ENCODE measurements at places on chromosomes 5 and 9.

DNA sequence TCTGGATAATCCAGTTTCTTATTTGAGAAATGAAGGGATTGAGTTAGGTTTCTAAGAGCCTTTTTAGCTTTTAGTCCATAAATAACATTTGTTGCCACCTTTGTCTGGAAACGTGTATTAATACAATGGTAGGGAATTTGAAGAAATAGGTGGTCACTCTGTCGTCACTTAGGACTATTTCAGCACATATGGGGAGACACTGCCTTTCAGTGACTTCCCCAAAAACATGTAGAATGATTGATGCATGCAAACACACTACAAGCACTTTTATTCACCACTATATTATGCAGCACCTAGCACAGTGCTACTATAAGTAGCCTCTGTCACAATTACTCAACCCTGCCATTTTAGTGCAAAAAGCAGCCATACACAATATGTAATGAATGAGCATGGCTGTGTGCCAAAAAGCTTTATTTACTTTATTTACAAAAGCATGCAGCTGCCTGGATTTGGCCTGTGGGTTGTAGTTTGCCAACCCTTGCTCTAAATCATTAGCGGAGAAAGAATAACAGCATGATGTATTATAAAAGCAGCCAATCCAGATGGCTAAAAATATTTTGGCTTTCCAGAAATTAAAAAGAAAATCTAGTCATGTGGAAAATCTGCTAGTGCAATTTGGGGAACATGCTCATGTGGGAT lies 154.2 kb upstream of the HMHB1 start:
- DNase-seq: no peak

DNA sequence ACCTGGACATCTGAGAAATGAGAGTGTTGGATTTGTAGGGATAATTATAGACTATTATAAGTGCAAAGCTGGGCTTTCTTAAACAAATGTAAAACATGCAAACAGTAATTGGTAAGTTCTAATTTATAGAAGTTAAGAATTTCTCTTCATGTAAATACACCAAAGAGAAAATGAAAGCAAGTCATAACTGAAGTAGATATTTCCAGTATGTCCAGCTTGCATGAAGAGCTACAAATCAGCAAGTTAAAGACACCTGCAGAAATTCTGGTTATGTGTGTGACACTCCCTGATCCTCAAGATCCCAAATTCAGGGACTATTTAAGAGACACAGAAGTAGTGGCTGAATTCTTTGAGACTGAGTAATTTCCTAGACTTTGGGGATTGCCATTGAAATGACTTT lies 308.9 kb downstream of the TLE4 start:
- no peak for DNase-seq

GRCh38 chr5:67588389-67588788 lies 391.8 kb upstream of the CD180 start:
- no peak for DNase-seq

DNA sequence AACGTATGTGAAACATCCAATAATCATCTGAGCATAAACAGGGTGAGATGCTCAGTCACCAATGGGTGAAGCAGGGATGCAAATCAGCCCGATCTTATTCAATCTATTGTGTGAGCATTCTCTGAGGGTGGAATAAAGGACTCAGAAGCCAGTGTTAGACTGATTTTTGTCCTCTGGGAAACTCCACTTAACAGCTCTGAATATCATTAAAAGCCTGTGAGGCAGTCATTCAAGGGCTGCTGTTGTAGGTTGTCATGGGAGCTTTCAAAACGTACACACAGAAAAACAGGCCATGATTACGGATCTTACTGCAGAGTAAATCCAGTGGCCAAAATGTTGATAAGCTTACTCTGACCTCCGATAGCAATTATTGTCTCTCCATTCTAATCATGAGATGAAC lies 266.5 kb upstream of the EFNA5 start:
- DNase-seq: no peak

DNA sequence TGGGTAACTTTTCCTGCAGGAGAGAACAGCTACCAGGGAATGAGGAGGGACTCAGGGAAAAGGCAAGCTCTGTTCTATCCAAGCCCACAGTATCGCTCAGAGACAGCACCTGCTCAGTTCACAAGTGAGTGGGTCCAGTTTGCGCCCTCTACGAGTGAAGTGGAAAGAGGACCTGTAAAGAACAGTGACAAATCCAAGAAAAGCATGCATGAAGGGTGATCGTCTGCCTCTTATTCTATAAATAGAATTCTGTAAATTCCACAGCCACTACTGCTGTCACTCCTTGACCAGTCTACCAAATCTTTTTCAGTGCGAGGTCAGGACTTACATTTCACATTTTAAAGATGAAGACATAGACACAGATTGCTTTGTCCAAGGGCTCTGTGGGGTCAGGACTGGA lies 117.5 kb downstream of the ENTREP1 start:
- DNase-seq: no peak

- no peak for DNase-seq
Measured at GRCh38 chr9:114003351-114003750, 74.7 kb downstream of the AMBP start.

DNA sequence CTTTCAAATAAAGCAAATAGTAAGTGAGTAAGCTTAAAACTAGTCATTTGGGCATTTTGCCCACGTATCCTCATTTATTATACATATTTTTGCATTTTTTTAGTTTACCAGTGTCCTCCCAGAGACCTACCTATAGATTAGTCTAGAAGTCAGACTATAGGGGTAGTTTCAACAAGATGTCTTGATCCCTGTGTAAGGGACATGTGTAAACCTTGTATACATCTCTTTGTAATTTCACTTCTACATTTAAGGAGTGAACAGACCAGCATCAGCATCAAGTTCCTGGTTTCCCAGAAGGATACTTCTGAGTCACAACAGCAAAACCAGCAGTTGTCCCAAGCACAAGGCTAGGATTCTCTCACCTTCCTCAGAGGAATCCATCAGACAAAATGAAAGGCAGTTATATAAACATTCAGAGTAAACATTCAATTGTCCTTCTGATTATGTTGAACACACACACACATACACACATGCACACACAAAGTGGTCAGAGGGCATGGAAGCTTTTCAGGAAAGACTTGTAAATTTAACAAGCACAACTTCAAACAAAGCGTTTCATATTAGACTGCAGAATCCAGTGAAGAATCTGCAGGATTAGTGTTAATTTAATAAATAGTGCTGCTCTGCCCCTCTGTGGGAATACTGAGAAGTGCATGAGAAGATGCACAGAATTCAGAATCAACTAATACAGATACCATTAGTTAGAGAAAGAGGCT lies 55.4 kb downstream of the HINT1 start:
- DNase-seq: no peak

DNA sequence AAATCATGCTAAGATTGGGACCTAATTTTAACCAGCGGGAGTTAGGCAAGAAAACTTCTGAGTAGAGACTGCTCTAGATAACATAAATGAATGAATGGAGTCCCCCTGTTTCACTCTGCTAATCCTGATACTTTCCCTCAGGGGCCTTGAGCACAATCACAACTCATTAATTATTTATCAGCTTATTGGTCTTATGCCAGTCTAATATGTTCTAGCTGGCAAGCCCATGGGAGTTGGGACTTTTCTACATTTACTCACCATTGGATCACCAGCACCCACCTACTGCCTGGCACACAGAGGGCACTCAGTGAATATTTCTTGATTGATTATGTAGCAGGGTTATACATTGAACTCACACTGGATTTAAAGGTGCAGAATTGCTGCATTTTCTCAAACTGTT lies 13.5 kb upstream of the TMED7 start:
- no peak for DNase-seq

- DNase-seq: no peak
Measured at GRCh38 chr5:149616727-149617285, 35.5 kb downstream of the ARHGEF37 start.

- no peak for DNase-seq
Measured at GRCh38 chr5:177508837-177509236, 789 bp downstream of the DOK3 start.

DNA sequence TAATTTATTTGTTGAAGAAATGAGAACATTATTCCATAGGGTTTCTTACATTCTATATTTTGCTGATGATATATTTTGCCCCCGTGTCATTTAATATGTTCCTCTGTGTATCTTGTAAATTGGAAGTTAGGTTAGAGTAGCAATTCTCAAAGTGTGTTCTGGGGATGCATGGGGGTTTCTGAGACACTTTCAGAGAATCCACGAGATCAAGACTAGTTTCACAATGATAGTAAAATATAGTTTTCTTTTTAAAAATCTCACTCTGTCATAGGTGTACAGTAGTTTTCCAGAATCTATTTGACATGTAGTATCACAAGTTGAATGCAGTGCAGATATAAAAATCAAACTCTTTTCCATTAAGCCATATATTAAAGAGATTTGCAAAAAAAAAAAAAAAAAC lies 488.6 kb upstream of the SGCD start:
- DNase-seq: no peak

GRCh38 chr5:106269252-106269843 lies 1401.4 kb downstream of the EFNA5 start:
- no peak for DNase-seq

DNA sequence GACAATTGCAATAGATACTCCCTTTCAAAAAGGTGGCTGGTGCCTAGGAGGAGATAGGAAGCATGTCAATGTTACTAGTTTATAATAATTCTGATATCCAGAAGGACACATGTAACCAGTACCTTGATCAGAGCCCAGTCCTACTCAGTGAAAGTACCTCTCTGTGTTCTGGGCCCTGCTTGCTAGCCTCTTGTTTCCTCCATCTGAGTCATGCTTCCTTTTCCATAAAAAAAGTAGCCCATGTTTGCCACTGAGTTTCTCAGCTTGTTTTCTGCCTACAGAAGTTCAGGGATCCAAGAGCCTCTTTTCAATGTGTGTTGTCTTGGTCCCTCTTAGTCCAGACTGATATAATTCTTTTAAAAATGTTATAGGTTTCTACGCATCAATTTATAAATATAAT lies 149.0 kb downstream of the SSBP2 start:
- DNase-seq: no peak

DNA sequence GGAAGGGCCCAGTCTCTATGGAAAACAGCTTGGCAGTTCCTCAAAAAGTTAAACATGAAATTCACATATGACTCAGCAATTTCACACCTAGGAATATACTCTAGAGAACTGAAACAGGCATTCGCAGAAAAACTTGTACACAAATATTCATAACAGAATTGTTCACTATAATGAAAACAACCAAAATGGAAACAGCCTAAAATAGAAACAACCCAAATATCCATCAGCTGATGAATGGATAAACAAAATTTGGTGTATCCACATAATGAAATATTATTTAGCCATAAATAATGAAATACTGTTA lies 4.8 kb upstream of the GPR150 start:
- DNase-seq: no peak

DNA sequence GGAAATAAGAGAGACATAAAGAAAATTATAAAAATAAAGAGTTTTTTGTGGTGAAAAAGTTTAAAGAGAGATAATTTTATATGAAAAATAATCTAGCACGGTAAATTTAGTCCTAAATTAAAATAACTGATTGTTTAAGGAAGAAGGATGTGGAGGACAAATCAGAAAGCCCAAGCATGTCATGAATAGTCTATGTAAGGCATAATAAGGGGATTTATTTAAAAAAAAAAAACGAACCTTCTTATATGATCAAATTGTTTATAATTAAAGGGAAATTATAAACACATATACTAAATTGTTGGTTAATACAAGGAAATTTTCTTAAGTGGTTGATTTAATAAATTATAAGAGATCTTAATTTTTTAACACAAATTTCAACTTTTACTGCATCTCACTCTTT lies 551.8 kb upstream of the TYRP1 start:
- DNase-seq: no peak

- DNase-seq: no peak
Measured at GRCh38 chr5:73129143-73129542, 8.8 kb downstream of the TMEM171 start.

DNA sequence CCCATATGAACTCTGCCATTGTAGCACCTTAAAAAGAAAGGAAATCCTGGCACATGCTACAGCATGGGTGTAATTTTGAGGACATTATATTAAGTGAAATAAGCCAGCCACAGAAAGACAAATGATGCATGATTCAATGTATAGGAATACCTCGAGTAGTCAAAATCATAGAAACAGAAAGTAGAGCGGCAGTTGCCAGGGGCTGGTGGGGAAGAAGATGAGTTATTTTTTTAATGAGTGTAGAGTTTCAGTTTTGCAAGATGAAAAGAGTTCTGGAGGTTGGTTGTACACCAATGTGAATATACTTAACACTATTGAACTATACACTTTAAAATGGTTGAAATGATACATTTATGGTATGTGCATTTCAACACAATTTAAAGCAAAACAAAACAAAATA lies 133.0 kb downstream of the ZDHHC21 start:
- DNase-seq: no peak

GRCh38 chr5:73419117-73419464 lies 29.5 kb downstream of the FOXD1 start:
- no peak for DNase-seq

DNA sequence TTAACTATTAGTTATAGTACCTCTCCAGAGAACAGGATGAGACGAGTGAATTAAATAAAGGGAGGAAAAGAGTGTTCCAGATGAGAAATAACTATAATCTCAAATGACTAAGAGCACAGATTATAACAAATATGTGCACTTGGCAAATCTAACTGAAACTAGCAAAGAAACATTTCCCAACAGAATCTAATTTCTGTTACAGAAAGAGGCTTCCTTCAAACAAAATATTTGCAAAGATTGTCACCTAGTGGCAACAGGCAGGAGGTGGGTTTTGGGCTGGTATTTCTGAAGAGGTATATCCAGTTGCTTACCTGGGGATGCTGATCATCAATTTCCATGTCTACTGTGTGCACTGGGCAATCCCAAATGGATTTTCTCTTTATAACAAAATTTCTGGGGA lies 5.6 kb upstream of the SPDL1 start:
- DNase-seq: no peak

GRCh38 chr9:38445154-38446043 lies 21.1 kb upstream of the IGFBPL1 start:
- no peak for DNase-seq

DNA sequence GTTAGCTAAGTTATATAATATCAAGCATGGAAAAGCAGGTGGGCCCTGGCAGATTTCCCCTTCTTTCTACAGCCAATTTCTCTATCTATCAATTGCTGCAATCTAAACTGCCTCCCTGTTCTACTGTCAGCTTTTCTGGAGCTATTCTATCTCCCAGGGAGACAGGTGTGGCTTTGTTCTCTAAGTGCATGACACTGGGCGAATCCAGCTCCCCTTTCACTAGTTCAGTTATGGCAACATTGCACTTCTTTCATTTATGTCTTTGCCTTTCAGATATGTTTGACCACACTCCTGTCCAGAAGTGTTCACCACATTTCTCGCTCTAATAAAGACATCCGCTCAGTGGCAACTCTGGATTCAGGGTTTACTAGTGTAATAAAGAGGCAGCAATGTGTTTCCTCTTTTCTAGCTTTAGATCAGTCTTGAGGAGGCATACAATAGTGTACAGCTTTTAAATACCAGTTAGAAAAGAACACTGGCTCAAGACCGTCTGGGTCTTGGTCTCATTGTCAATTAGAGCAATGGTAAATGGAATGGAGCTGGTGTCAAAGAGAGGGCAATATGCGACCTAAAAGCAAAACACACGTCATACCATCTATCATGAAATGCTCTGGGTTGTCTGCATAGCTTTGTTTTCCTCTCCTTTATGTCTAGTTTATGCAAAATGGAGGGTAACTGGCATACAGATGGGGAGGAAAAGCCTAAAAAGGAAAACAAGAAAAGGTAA lies 197.0 kb downstream of the SLF1 start:
- no peak for DNase-seq

All from cortex of kidney (tissue), 1 donor.